Stimulated activated naive CD4-positive, alpha-beta T cell (primary cell): ENCODE measurements at places on chromosomes 4 and X.

DNA sequence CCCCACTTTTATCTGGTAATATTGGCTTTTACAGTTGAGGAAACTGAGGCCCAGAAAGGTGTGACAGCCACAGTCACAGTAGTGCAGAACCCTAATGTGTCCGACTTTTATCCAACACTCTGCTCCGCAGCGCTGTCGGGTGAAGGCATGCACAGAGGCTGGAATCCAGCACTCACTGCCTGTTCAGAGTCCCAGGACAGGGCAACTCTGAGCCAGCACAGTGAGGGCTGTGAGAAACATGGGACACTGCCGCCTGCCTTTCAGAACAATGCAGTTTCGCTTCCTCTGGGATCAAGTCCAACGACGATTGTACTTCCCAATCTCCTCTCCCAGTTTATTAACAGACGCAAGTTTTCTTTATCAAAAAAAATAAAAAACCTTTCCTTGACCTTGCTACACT, 41.9 kb upstream of the PDGFRA start:
- DNase-seq: no peak

GRCh38 chrX:48711929-48712505, 15.5 kb downstream of the SUV39H1 start:
- DNase-seq: no peak

- DNase-seq: no peak
Measured at GRCh38 chr4:76597423-76597979, 162.5 kb downstream of the SHROOM3 start.

DNA sequence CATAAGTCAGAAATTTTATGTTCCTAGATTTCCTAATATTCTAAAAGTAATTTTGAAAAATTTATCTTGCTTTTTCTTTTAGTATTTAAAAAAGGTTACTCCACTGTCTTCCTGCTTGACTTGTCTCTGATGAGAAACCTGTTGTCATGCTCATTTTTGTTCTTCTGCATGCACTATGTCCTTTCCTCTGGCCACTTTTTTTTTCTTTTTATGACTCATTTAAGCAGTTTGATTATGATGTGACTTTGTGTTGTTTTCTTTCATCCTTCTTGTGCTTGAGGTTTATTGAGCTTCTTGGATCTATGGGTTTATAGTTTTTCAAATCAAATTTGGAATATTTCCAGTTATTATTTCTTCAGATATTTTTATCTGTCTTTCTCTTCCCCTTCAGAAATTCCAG, 12.0 kb upstream of the UFSP2 start:
- DNase-seq: no peak

GRCh38 chrX:25049971-25050370, 34.2 kb upstream of the ARX start:
- DNase-seq: no peak

DNA sequence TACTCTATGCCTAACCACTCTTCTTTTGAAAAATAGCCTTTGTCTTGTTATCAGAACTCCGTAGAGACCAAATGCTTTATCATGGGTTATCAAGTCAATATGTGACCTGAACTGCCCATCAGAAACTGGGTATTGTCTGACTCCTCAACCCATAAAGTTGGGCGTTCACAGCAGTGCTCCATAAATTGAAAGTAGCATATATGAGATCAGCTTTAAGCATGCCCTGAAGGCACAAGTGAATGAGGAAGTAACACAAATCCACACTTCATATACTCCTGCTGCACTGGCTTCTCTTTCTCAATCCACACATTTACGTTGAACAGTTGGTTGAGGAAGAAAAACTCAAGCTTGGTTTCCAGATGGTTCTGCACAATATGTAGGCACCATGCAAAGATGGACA, 1106.0 kb downstream of the STIM2 start:
- DNase-seq: no peak

DNA sequence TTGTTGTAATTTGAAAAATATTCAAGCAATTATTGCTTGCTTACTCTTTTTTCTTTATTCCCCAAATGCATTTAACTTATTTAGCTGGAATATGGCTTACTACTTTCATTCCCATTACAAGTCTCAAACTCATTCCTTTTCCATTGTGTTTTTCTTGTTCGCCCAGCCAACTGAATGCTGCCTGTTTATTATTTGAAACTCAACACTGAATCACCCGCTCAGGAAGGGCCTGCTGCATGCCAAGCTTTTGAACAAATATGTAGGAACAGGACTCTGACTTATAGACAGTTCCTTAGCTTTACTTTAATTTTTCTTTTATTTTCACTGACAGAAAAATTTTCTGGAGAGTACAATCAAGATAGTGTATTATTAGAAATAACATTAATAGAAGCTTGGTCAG, 12.9 kb downstream of the PCDH18 start:
- no peak for DNase-seq

DNA sequence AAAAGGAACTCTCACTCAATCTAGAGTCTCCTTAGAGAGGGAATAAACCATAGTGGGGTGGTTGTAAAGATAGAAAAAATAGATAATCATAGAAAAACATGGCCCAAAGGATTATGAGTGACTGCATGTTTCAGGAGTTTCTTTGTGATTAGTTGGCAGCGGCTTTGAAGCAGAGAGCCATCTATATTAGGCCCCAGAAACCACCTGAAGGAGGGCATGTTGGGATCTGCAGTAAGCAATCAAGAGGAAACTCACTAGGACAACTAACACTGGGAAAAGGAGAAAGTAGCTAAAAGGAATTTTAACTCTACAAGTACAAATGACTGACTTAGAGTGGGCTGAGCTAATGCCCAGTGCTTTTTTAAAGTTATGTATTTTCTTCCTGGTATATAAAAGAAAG, 269.2 kb upstream of the NRK start:
- no peak for DNase-seq

GRCh38 chrX:21781976-21782375, 24.1 kb upstream of the SMPX start:
- DNase-seq: no peak

GRCh38 chrX:150150780-150151125, 212.4 kb upstream of the MAMLD1 start:
- DNase-seq: no peak

GRCh38 chr4:23023121-23023520, 330.4 kb downstream of the GBA3 start:
- no peak for DNase-seq

- DNase-seq: no peak
Measured at GRCh38 chrX:133414406-133415275, 648 bp downstream of the GPC4 start.

DNA sequence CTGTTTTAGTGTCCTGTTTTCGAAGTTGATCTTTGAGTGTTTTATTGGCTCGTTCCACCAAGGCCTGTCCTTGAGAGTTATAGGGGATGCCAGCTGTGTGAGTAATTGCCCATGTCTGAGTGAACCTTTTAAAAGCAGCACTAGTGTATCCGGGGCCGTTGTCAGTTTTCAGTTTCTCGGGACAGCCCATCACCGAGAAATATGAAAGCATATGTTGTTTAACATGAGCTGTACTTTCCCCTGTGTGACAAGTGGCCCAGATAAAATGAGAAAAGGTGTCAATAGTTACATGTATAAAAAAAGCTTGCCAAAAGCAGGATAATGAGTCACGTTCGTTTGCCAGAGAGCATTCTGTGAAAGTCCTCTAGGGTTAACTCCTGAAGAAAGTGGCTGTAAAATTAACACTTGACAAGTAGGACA, 48.6 kb upstream of the RASSF6 start:
- DNase-seq: no peak

GRCh38 chr4:123651066-123651465, 254.5 kb downstream of the SPRY1 start:
- no peak for DNase-seq

DNA sequence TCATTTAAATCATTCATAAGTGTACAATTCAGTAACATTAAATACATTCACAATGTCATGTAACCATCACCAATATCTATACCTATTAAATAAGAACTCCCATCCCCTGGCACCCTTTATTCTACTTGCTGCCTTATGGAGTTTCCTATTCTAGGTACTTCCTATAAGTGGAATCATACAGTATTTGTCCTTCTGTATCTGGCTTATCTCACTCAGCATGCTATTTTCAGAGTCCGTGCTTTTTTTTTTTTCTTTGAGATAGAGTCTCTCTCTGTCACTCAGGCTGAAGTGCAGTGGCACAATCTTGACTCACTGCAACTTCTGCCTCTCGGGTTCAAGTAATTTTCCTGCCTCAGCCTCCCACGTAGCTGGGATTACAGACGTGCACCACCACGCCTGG, 67.9 kb upstream of the STOX2 start:
- DNase-seq: no peak

DNA sequence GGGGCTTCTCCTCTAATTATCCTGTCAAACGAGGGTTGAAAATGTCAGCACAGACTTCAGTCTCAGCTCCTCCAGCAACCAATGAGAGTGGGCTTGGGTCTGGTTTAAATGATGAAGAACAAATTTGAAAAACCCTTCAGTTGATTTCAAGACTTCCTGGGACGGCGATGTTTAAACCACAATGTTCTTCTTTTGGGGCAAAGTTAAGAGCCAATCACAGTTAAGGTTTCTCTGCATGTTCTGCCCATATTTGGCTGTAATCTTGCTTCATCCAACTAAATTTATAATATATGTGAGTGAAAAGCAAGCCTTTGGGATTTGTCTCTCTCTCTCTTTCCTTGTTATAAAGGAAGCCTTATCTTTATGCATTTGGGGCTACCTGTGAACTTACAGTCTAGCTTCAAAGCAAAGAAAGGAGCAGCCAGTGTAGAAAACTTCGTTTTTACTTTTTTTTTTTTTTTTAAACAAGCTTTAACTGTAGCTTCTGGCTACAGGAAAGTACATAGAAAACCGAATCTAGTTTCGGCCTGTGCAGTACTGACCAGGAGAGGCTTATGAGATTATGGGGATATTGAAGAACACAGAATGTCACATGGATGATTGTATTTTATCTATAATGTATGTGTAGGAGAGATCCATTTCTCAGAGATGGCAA, 46.8 kb upstream of the FAM9C start:
- DNase-seq: no peak

- no peak for DNase-seq
Measured at GRCh38 chr4:85154591-85154990, 188.1 kb upstream of the WDFY3 start.

- DNase-seq: no peak
Measured at GRCh38 chr4:159240046-159240445, 137.2 kb downstream of the RAPGEF2 start.

GRCh38 chr4:3283916-3284315, 8.9 kb upstream of the RGS12 start:
- no peak for DNase-seq
